Daoy (cell line): ENCODE measurements at places on chromosomes 13 and 19. TPM values are rescaled to one million over a fixed set of nuclear protein-coding genes. Genes with fewer than 3 reads are reported as not detected.

COL5A3 gene
- 2.8 and 4.1 TPM in 2 replicates for total RNA-seq

ZNF575 gene
- not detected in 2 replicates for total RNA-seq

WDR62 gene
- 14.6 and 19.8 TPM in 2 replicates for total RNA-seq

PLPP2 gene
- total RNA-seq = 42.7 and 54.6 TPM in 2 replicates

LYPD3 gene
- total RNA-seq = 0.74 TPM in 1 of 2 replicates, not detected in the other

EPS8L1 gene
- 1.6 and 4.9 TPM in 2 replicates for total RNA-seq

ZNF681 gene
- total RNA-seq = 1.9 and 2.2 TPM in 2 replicates

SOX1 gene
- 0.18 and 0.57 TPM in 2 replicates for total RNA-seq

IGFL2 gene
- not detected in 2 replicates for total RNA-seq

CRX gene
- total RNA-seq = not detected in 2 replicates

ATP1A3 gene
- 0.97 and 1.6 TPM in 2 replicates for total RNA-seq

MEDAG gene
- 0.86 TPM in 1 of 2 replicates, not detected in the other for total RNA-seq

DBP gene
- 3.0 and 10.0 TPM in 2 replicates for total RNA-seq

ZNF844 gene
- total RNA-seq = 2.4 and 4.4 TPM in 2 replicates

RXFP2 gene
- total RNA-seq = not detected in 2 replicates
